ENCODE measurements at places on chromosomes 3 and 15. TPM values are rescaled to one million over a fixed set of nuclear protein-coding genes. Genes with fewer than 3 reads are reported as not detected.

The FAM81A gene
- total RNA-seq: 2.8 TPM

The ATP8B4 gene
- not detected for total RNA-seq

The NEDD4 gene
- 66.6 TPM for total RNA-seq

The BTD gene
- 13.4 TPM for total RNA-seq

The LRTM1 gene
- total RNA-seq: not detected

The CGNL1 gene
- total RNA-seq: 3.2 TPM

The SLCO2A1 gene
- total RNA-seq: 0.16 TPM

- DNase-seq: peak; percentile 10
These were observed 38.8 kb upstream of the MLF1 start for GRCh38 chr3:158532099-158532734.

GRCh38 chr15:70353606-70354345 is 256.1 kb upstream of the TLE3 start:
- no peak for DNase-seq

GRCh38 chr3:57998366-57999283 is 9.6 kb upstream of the FLNB start:
- no peak for DNase-seq

GRCh38 chr3:25080461-25080860 is 347.6 kb upstream of the RARB start:
- no peak for DNase-seq

- peak; percentile 43 for DNase-seq
These were observed 932 bp downstream of the ARL8B start for GRCh38 chr3:5122741-5123706.

DNA sequence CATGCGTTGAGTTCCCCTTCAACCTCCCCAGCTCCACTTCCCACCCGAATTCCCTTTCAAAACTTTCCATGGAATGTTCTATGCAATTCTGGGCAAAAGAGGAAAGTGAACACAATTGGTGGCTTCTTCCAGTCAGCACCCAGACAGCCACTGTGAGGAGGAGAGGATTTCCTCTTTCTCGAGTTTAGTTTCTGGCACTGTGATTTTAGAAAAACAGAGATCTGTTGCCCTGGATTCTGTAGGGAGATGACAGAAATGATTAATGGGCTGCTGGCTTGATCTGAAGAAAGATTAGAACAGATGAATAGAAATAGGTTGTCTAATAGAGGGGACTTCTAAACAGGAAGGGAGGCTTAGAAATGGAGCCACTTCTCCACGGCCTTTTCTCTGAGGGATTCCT is 172.0 kb downstream of the MCTP2 start:
- no peak for DNase-seq

GRCh38 chr15:42088801-42089640 is 5.3 kb downstream of the PLA2G4D start:
- no peak for DNase-seq

DNA sequence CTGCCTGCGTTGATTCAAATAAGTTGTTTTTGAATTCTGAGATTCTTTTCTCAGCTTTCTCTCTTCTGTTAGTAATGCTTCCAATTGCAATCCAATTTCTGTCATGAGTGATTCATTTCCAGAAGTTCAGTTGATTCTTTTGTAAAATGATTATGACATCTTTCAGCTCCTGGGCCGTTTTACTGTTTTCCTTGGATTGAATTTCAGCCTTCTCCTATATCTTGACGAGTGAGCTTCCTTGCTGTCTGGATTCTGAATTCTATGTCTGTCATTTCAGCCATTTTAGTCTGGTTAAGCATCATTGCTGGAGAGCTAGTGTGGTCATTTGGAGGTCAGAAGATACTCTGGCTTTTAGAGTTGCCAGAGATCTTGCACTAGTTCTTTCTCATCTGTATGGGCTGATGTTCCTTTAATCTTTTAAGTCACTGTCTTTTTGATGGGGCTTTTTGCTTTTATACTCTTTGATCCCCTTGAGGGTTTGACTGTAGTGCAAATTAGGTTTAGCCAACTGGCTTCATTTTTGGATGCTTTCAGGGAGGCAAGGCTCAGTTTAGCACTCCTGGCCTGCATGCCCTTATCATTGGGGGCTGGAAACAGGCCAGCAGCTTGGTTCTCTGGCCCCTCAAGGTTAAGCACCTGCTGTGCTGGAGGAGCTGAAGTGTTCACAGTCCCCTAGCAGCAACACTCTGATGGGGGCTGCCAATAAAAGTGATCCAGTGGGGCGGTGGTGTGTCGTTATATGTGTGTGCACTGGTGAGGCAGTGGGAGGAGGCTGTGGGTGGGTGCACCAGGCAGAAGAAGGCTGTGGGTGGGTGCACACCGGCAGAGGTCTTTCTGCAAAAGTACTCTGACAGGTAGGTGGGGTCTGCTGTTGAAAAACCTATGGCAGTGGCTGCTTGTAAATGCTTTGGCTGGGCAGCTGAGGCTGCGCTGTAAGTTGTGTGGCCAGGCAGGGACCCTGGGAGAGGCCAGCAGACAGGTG is 51.2 kb downstream of the MCTP2 start:
- no peak for DNase-seq

GRCh38 chr3:59607656-59608055 is 557.8 kb upstream of the CFAP20DC start:
- no peak for DNase-seq

- no peak for DNase-seq
These were observed 27.6 kb upstream of the GPR171 start for GRCh38 chr3:151230646-151231045.

- no peak for DNase-seq
These were observed 41.3 kb downstream of the NMNAT3 start for GRCh38 chr3:139636511-139636910.

- DNase-seq: no peak
These were observed 39.7 kb upstream of the TM4SF1 start for GRCh38 chr3:149417174-149417573.

DNA sequence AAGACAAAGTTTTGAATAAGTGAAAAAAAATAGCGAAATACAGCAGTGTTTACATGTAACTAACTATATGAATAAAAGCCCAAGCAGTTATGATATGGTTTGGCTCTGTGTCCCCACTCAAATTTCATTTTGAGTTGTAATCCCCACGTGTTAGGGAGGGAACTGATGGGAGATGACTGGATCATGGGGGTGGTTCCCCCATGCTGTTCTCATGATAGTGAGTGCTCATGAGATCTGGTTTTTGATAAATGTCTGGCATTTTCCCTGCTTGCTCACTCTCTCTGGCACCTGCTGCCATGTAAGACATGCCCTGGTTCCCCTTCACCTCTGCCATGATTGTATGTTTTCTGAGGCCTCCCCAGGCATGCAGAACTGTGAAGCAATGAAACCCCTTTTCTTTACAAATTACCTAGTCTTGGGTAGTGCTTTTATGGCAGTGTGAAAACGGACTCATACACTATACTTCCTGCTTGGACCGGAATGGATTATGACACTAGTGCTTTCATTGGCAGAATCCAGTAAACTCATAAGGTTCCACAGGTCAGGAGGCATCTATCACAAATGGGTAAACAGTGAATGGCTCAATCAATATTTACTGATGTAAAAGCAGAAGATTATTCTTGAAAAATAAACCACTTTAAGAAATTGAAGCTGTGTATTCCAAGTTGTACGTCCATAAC is 192.1 kb downstream of the CBLB start:
- DNase-seq: no peak

GRCh38 chr15:22918056-22918455 is 62.1 kb downstream of the CYFIP1 start:
- peak; percentile 25 for DNase-seq

- DNase-seq: no peak
These were observed 199.7 kb downstream of the ARRDC4 start for GRCh38 chr15:98160236-98160635.

DNA sequence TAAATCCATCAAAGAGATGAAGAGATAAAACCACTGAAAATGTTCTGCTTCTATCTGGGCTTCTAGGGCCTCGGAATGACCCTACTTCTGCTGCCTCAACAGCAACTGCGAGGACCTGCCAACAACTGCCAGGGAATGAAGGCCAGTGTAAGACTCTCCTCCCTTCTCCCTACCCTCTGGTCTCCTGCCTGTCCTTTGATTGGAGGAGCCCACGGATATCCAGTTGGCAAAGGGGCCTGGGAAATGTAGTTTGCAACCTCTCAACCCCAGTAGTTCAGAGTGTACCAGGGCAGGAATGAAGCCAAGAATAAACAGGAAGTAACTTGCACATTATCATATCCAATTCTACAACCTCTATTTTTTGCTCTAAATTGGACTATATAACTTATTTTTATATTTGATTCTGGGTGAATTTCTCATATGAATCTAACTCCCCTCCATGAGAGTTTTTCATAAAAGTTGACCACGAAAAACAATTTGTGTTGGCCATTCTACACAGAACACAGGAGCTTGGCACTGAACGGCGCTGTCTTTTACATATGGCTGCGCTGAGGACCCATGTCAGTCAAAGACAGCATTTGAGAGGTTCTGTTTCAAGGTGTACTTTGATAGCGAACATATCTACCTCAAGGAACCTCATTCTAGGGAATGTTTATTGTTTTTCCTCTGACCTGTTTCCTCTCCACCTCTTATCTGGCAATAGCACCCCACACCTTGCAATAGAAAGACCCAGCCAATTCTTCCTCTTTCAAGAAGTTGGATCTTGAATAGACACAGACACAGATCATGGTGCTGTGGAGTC is 91.1 kb upstream of the RNF7 start:
- no peak for DNase-seq

DNA sequence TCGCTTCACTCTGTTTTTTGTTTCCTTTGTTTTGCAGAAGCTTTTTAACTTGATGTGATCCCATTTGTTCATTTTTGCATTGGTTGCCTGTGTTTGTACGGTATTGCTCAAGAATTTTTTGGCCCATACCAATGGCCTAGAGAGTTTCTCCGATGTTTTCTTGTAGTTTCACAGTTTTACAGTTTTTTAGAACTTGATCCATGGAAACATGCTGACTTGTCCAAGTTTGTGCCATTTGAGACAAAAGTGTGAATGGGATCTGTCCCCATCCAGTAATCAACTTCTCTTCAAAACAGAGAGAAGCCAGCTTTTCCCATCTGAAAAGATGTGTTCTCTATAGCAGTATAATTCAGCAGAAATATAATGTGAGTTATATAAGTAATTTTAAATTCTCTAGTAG is 266.5 kb upstream of the LRTM1 start:
- no peak for DNase-seq

- no peak for DNase-seq
These were observed 1.7 kb upstream of the SLC2A2 start for GRCh38 chr3:171028025-171028778.

GRCh38 chr3:142174559-142174958 is 25.2 kb upstream of the TFDP2 start:
- DNase-seq: no peak

- no peak for DNase-seq
These were observed 634.1 kb downstream of the FHIT start for GRCh38 chr3:60617188-60617587.

DNA sequence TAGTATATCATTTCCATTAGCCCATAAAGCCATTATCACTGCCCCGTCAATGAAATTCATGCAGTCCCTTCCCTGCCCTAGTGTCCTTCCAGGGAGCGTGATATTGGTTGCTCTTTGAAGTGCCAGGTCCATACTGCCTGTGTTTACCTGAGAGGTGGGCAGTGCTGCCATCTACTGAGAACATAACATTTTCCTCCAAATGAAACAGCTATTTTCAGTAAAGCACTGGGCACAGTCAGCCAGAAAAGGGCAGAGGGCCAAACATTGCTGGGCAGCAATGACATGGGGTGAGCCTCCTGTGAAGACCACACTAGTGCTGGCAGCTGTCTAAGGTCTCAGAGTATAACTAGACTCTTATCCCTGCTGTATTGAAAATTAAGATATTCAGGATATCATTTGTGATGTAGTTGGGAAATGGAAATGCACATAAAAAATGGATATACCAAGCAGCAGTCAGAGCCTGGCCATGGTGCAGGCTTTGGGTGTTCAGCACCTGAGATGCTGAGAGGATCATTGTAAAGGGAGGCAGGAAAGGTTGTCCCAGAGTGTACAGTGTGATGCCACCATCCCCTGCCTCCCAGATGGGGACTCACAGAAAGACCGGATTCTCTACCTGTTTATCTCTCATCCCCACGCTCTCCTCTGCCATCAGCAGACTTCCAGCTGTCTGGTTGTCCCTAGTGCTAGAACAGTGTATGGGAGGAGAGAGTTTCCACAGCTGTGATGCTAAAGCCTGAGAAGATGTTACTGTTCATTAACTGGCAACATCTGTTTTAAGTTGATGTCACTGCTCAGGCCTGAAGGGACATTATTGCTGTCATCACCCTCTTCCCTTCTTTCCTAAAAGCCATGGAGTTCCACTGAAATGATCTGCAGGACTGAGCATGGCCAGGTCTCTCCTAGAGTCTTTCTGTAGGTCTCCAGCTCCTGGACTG is 108.8 kb downstream of the ARNT2 start:
- no peak for DNase-seq
